Activated CD8-positive, alpha-beta T cell treated with anti-CD3 and anti-CD28 coated beads, Interleukin-2, amount 10 ng/mL, durations not matched to agents 7 days and 5 days (primary cell): ENCODE measurements at places on chromosomes 5 and 9. TPM values are rescaled to one million over a fixed set of nuclear protein-coding genes. Genes with fewer than 3 reads are reported as not detected.
A peak's percentile ranks its signal among the peaks of the same experiment; 100 is the strongest.

ACTL7A gene
- not detected for total RNA-seq

- no peaks in the 10 kb centered on the region for H3K27me3 ChIP-seq
- DNase-seq: no peak
- H3K4me3 ChIP-seq: no peak overlapping the region
- H3K27ac ChIP-seq: no peak overlapping the region
These were observed 129.3 kb downstream of the KDM4C start for GRCh38 chr9:6887051-6887450.

ZNF608 gene
- not detected for total RNA-seq

GRCh38 chr5:72185496-72186329 is 78.4 kb downstream of the MAP1B start:
- H3K27me3 ChIP-seq: peaks cover 44% of the 10 kb centered on the region
- H3K4me1 ChIP-seq: no peaks in the 10 kb centered on the region
- no peaks in the 10 kb centered on the region for H3K36me3 ChIP-seq

DNA sequence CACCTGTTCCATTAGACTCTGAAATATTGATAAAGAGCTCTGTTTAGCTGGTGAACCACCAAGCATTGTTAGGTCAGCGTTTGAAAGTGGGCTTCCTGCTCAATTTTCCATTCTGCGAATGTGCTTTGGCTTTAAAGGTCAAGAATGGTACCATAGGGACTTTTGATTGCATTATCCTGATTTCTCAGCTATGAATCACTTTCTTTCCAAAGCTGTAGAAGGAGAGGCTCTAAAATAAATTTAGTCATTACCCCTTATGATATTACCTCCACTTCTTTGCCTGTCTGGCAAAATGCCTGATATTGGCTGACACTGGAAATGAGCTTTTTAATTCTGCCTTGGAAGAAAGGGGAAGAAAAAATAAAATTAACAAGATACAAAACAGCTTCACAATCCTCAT is 237.2 kb upstream of the CTNND2 start:
- no peak for DNase-seq
- H3K27me3 ChIP-seq: no peaks in the 10 kb centered on the region
- H3K36me3 ChIP-seq: no peaks in the 10 kb centered on the region
- no peak overlapping the region for H3K4me3 ChIP-seq
- no peak overlapping the region for H3K27ac ChIP-seq

- H3K4me3 ChIP-seq: no peak overlapping the region
- DNase-seq: no peak
- no peaks in the 10 kb centered on the region for H3K4me1 ChIP-seq
- no peak overlapping the region for H3K27ac ChIP-seq
These were observed 11.4 kb upstream of the ADAMTS16 start for GRCh38 chr5:5128766-5129165.

DNA sequence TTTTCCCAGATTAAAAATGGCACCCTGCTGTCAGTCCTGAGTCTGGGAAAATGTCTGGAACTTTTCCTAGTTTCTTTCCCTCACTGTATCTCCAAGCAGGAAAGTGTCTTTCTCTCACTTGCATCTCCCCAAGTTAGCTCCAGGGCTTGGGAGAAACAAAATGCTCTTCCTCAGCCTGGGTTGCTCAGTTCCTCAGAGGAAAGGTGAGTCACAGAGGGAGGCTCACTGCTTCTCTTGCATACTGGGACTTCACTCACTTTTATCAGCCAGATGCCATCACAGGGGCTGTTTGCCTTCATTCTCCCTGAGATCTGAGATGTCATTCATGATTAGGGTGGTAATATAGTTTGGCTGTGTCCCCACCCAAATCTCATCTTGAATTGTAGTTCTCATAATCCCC is 519.9 kb downstream of the SEMA5A start:
- H3K4me3 ChIP-seq: no peak overlapping the region
- H3K4me1 ChIP-seq: no peaks in the 10 kb centered on the region
- H3K36me3 ChIP-seq: no peaks in the 10 kb centered on the region
- no peak overlapping the region for H3K27ac ChIP-seq

- H3K36me3 ChIP-seq: peaks cover 7% of the 10 kb centered on the region
- no peak overlapping the region for H3K27ac ChIP-seq
- H3K27me3 ChIP-seq: peaks cover 46% of the 10 kb centered on the region
- H3K4me1 ChIP-seq: no peaks in the 10 kb centered on the region
- DNase-seq: no peak
These were observed 53.7 kb upstream of the DAB2IP start for GRCh38 chr9:121597698-121598166.

PCDHA4 gene
- not detected for total RNA-seq

DNA sequence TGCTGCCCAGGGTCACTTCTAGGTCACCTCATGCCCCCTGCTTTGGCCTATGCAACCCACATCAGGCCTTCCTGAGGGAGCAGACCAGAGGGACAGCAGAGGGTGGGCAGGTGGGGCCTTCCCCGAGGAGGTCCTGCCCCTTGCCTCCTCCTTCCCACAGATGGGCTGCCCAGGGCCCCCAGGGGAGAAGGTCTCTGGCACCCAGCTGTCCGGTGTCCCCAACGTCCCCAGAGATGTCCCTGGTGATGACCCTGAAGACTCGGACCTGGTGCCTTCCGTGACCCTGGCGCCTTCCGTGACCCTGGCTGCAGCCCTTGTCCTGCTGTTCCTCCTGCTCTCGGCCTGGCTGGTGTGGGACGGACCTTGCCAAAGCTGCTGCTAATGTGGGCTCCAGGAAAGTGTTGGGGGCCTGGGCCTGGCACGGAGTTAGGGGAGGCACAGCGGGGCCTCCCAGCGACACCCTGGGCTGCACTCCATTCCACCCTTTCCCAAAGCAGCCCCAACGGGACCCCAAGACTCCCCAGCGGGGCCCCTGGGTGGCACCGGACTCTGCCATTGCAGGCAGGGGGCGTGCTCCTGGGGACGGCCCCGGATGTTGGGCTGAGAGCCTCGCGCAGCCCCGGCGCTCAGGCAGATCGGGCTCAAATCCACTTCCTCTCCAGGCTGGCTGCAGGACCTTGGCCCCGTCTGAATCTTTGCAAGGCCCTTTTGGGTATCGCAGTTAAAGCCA is 6.8 kb upstream of the SLC2A6 start:
- DNase-seq: peak; percentile 54
- peaks cover 13% of the 10 kb centered on the region for H3K4me1 ChIP-seq
- no peaks in the 10 kb centered on the region for H3K36me3 ChIP-seq
- H3K27ac ChIP-seq: peak overlapping the region; percentile 83
- H3K27me3 ChIP-seq: peaks cover 15% of the 10 kb centered on the region
- H3K4me3 ChIP-seq: peak overlapping the region; percentile 53

SPINK6 gene
- total RNA-seq: not detected

- no peaks in the 10 kb centered on the region for H3K4me1 ChIP-seq
- H3K27me3 ChIP-seq: no peaks in the 10 kb centered on the region
These were observed 60.2 kb downstream of the FBXO38 start for GRCh38 chr5:148443998-148444397.
